ENCODE measurements at places on chromosomes 1 and 21.
A peak's percentile ranks its signal among the peaks of the same experiment; 100 is the strongest.

DNA sequence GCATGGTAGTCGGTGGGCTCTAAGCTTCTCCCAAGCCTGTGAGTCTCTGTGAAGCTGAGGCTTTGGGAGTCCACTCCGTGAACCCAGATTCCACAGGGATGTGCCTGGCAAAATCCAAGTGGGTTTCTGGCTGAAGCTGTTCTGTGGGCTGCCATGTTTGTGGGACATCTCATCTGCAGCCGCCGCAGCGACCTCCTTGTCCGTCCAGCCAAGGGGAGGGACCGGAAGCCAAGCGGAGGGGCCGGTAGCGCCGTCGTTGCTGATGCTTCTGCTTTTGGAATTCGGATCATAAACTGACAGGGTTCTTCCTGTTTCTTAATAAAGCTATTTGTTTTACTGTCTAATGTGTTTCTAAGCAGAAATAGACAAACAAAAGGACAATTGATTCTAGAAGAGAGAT lies 13.3 kb downstream of the KIF26B start:
- DNase-seq, result no peak

- DNase-seq, result no peak
Observed at GRCh38 chr1:168976267-168976666, 130.2 kb upstream of the ATP1B1 start.

- no peak for DNase-seq
Observed at GRCh38 chr1:101262630-101263348, 26.0 kb downstream of the S1PR1 start.

- no peak for DNase-seq
Observed at GRCh38 chr1:225865514-225865913, 16.7 kb downstream of the TMEM63A start.

DNA sequence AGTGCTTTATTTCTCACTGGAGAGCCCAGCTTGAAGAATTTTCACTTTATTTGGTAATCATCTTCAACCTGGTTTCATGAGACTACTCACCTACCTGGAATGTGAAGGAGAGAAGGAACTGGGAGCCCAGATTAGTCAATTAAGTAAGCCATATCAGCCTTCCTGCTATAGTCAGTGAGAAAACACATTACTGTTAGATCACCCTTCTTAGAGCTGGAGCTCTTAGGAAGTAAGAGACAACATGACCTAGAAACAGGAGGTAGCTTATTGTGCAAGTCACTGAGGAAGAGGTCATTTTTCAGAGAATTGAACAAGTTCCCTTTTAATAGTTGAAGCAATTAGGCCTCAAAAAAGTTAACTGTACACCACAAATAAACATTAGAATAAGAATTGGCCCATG lies 49.2 kb upstream of the TEKT2 start:
- no peak for DNase-seq

GRCh38 chr1:35390600-35391494 lies 122.3 kb downstream of the ZMYM4 start:
- no peak for DNase-seq

GRCh38 chr1:98700228-98700627 lies 38.7 kb downstream of the SNX7 start:
- DNase-seq, result no peak

DNA sequence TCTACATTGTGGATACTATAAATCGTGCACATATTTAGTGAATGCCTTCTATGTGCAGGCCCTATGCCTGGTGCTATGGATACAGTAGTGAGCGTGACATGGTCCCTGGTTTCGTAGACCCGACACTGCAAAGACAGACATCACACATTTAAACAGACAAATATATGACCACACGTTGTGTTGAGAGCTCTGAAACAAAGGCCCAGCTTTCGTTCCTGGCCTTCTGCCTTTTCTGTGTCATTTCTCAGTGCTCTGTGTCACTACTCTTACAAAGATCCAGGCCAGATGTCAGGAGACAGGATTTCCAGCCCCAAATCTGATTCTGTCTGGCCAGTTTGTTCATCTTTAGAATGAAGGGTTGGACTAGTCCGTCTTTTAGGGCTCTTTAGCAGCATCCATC lies 19.3 kb upstream of the TRABD2B start:
- no peak for DNase-seq

- DNase-seq, result no peak
Observed at GRCh38 chr1:36320291-36320761, 3.1 kb downstream of the EVA1B start.

GRCh38 chr1:60090655-60091054 lies 17.1 kb upstream of the C1orf87 start:
- DNase-seq, result no peak

- no peak for DNase-seq
Observed at GRCh38 chr1:207849646-207850045, 61.3 kb downstream of the CD34 start.

GRCh38 chr1:26195805-26196204 lies 5.4 kb downstream of the CATSPER4 start:
- DNase-seq, result no peak

- no peak for DNase-seq
Observed at GRCh38 chr1:40029608-40030007, 10.9 kb upstream of the CAP1 start.

- DNase-seq, result no peak
Observed at GRCh38 chr1:203663821-203664220, 37.2 kb downstream of the ATP2B4 start.

GRCh38 chr1:24282491-24282890 lies 36.7 kb upstream of the GRHL3 start:
- no peak for DNase-seq

DNA sequence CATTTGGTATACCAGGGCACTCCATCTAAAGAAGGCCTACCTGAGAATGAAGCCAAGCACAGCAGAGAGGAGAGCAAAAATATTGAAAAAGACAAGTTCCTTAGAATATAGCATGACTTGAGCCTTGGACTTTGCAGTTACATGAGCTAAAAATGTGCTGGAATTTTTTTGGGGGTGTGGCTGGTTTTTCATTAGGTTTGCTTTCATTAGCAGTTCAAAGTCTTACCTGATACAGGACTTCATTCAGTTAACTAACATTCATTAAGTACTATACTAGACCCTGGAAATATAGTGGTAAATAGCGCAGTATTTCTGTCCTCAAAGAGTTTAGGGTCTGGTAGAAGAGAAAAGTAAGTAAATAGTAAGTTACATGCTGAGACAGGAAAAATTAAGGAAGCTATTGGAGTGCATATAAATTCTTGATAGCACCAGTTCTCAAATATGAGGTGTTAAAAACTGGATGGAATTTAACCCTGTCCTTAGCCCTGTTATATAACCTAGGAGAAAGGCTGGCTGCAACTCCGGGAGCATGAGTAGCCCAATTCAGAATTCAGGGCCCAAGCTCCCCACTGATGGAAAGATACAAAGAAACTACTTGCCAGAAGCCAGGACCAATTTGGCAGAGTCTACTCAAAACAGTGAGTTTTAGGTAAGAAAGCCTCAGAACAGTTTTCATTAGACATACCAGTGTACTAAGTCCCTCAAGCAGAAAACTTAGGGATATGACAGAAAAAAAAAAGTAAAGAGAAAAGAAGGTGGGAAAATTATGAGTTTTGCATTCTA lies 3.1 kb upstream of the DOCK7 start:
- no peak for DNase-seq

GRCh38 chr1:98232678-98233077 lies 311.8 kb upstream of the DPYD start:
- DNase-seq, result no peak

- DNase-seq, result peak; percentile 27
Observed at GRCh38 chr1:16612332-16613172, 812 bp downstream of the NBPF1 start.

DNA sequence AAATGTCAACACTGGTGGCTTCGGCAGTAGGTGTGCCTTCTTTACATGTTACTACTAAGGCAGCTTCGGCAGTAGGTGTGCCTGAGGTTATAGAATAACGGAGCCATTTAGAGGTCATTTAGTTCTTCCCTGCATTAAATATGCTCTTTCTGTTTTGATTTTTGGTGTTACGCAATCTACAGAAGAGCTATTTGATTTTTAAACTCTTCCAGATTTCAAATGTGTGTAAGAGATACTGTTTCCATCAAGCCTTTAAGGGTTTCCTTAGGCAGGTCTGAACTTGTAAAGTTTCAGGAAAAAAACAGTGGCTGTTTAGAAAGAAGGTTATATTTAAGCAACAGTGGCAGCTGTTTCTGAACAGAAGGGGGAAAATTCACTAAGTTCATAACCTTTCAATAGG lies 54.8 kb downstream of the PIK3R3 start:
- no peak for DNase-seq

- DNase-seq, result peak; percentile 66
Observed at GRCh38 chr21:32411350-32412161, 950 bp upstream of the EVA1C start.

GRCh38 chr21:44742418-44743153 lies 31.2 kb upstream of the TSPEAR start:
- no peak for DNase-seq

DNA sequence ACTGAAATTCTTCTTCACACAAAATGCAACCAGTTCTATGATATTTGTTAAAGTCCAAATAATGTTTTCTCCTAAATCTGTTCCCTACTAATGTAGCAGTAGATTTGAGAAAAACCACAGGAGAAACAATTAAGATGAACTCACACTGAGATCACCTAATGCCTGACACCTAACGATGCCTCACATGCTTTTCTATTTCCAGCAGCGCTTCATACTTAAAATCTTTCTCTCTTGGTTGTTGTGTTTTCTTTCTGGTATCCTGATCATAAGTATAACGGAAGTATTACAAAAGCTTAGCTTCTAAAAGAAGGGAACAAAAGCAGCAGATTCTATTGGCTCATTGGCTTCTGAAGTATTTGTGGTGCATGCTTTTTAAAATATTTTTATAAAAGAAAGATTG lies 267.2 kb upstream of the SGIP1 start:
- no peak for DNase-seq

DNA sequence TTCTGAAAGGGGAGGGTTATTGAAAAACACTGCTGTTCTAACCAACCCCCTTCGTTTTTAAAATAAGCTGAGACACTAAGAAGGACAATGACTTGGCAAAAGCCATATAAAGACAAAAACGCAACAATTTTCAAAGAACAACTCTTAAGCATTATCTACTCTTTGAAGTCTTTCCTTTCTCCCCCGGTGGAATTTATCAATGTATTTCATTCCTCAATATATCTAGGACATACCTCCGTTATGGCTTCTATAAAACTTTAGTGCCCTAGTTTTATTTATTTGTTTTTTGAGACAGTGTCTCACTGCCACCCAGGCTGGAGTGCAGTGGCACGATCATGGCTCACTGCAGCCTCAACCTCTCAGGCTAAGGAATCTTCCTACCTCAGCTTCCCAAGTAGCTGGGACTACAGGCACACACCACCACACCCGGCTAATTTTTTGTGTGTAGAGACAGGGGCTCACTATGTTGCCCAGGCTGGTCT lies 3.2 kb downstream of the NRDC start:
- DNase-seq, result no peak

- no peak for DNase-seq
Observed at GRCh38 chr21:23939369-23940065, 1667.8 kb downstream of the MRPL39 start.

DNA sequence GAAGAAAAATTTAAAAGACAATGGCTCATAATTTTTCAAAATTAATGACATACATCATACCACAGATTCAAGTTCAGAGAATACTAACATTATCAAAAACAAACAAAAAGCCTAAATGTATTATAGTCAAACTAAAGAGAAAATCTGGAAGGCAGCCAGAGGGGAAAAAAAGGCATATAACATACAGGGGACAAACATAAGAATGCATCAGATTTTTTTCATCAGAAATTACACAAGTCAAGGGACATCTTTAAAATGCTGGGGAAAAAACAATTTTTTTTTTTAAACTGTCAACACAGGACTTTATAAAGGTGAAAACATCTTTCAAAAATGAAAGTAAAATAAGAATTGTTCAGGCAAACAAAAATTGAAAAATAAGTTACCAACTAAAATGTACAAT lies 478.4 kb upstream of the PLXNA2 start:
- DNase-seq, result no peak

GRCh38 chr1:213728593-213729536 lies 258.9 kb upstream of the PROX1 start:
- no peak for DNase-seq

DNA sequence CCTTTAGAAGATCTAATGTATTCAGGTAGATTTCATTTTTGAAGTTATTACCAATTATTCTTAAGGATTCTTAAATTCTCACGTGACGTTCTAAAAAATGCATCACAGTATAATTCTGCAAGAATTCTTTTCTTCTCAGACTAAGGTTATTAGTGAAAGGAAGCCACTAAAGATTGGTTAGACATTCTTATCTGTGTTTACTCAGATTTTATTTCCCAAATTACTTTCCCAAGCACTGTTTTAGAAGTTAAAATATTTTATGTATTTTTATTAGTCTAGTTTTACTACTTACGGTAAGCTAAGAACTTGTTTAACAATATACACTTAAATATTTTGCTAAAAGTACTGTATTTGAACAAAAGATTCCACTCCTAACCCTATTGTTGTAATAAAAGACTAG lies 28.4 kb downstream of the AGO3 start:
- DNase-seq, result no peak

DNA sequence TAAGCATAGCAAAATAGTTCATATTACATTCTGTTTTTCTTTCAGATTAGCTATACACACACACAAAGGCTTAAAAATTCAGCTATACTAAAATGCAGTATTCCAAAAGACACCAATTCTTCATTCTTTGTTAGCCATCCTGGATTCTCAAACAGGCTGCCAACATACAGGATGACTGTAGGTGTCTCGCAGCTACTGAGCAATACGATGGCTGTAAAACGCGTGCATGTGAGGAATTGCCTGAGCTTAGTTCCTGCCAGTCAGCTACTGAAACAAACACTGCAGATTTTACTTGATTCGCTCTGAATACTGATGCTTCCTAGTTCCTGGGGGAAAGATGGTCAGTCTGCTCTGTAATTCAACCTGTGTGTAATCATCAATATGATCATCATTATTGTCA lies 24.7 kb upstream of the HMGN1 start:
- DNase-seq, result no peak

DNA sequence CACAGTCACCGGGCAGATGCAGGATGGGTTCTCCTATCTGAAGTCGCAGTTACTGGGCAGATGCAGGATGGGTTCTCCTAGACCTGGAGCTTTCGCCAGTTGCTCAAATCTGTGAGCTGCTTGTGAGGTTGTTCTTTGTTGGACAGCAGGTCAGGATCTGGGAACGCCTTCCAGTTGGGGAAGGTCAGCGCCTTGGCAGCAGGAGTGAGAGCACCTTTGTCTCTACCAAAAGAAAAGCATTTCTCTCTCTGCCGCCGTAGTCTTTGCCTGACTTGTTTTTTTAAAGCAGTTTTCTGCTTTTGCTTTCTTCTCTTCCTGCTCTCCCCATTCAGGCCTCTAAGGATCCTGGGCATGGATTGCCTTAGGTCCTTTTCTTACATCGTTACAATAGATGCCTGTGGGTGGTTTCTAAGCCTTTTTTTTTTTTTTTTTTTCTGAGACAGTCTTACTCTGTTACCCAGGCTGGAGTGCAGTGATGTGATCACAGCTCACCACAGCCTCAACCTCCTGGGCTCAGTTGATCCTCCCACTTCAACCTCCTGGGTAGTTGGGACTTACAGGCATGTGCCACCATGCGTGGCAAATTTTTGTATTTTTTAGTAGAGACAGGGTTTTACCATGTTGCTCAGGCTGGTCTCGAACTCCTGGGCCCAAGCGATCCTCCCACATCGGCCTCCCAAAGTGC lies 15.7 kb downstream of the PEX14 start:
- no peak for DNase-seq

- DNase-seq, result no peak
Observed at GRCh38 chr1:87362063-87362833, 33.6 kb downstream of the LMO4 start.

All from stimulated activated CD4-positive, alpha-beta T cell treated with anti-CD3 and anti-CD28 coated beads, Interleukin-4, amount 100 ng/mL, for 24 hours (primary cell).